ENCODE measurements at places on chromosomes 2 and 18.

DNA sequence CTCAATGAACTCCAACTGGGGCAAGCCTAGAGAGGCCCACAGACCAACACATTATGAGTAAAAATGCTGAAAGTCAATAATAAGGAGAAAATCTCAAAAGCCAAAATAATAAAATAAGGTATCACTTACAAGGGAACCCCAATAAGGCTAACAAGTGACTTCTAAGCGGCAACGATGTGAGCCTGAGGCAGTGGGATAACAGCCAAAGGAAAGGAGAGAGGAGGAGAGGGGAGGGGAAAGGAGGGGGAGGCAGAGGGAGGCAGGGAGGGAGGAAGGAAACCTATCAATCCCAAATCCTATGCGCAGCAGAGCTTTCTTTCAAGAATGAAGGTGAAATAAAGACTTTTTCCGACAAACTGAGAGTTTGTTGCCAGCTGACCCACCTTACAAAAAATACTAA is 6.0 kb upstream of the NFATC1 start:
- DNase-seq, result peak; percentile 43

GRCh38 chr2:227724394-227725039 is at the start of gene SCYGR6:
Gene SCYGR6, minus strand, starts transcription at chr2:227724757. Its CDS starts 0 bp downstream, at chr2:227724757.
- no peak for DNase-seq

GRCh38 chr2:16798472-16798871 is 132.8 kb upstream of the CYRIA start:
- DNase-seq, result no peak

DNA sequence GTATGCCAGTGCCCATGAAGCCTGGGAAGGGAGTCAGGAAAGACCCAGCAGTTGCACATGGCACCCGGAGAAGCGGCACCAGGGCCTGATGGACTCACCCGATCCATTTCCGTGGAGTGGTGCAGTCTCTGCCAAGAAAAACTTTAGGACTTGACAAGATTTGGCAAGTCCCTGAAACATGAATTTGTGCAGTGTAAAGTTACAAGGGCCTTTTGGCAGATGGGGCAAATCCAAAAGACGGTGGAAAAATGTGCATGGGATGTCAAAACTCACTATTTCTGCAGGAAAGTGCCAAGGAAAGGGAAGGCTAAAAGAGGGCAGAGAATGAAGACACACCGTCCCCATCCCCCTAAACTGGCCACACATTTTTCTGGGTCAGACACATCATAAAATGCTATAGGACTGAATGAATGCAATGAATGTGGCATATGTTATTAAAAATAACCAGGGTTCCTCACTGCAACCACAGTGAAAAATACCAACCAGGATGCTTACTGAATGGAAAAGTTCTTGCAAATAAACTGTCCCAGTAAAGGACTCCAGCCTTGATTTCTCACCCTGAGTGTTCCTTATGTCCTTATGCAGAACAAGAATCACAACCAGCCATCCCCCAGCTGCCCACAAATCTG is 173.5 kb upstream of the SIX2 start:
- no peak for DNase-seq

DNA sequence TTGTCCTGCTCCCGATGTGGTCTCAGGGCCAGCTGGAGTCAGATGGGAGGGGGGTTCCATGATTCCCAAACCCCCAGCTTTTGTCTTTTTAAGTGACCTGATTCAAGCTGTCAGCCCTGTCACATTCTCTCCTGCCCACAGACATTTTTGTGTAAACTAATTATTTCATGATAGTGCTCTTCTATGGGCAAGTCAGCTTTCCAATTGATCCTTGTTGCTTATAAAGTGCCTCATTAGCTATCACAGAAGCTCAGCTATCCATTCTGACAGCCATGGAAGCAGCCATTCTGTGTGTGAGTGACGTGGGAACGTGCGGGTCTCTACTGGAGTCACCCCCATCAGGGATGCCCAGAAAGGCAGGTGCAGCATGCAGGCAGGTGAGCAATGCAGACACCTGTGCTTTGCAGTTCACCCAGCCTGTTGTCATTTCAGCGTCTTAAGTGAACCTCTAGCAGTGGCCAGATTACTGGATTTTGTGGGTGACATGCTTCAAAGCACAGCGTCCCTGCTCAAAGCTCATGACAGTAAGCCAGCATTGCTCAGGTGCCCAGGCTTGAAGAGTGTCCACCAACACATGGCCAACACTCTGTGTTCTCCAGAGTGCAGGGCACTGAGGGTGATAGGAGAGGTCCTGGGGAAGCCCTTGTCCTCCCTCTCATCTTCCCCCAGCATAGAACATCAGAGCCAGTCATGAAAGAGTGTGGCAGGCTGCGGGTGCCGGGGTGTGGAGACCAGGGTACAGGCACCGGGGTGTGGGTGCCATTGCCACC is 162.1 kb upstream of the SH3BP4 start:
- DNase-seq, result no peak

DNA sequence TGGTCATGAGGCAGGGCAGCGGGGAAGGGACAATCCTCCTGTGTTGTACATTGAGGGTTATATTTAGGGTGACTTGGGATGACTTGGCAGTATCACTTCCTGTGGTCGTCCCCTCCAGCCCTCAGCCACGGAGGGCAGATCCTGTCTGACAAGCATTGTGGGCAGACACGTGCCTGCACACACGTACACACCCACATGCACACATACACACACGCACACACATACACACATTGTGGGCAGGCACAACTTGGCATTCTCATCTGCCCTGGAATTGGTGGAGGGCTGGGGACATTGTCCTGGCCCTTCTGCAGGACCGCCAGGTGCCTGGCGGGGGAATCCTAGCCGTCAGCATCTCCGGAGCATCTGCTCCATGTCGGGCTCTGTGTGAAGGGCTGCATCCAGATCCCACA is 47.6 kb downstream of the ODC1 start:
- no peak for DNase-seq

DNA sequence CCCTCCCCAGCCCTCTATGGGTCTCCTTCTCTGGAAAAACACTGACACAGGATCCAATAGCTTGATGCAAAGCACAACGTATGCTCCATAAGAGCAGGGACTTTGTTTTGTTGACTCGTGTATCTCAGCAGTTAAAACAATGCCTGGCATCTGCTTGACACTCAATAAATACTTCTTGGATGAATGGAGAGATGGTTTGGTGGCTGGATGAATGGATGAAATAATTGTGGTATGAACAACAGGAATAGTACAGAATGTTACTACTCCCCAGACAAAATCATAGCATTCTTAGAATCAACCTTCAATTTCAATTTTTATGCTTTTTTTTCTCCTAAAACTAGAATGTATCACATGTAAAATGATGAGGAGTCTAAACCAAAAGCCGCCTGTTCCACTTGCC is 57.4 kb downstream of the KCNE4 start:
- no peak for DNase-seq

DNA sequence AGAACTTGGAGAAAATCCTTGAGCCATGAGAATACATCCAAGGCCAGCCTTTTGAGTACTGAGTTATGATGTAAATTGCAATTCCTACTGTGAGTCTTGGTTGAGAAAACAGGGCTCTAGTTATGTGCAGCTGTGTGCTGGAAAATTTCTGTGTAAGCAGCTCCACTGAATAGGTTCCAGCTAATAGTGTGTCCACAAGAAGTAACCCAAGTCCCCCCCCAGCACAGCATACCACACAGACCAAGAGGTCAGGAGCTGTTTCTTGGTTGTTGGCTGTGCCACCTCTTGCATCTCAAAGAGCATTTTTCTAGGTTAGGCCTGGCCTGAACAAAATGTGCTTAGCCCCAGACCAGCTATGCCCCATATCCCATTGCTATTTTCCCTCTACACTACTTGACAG is 36.8 kb upstream of the APCDD1 start:
- DNase-seq, result no peak

GRCh38 chr2:233285921-233286320 is 21.7 kb upstream of the SAG start:
- no peak for DNase-seq

DNA sequence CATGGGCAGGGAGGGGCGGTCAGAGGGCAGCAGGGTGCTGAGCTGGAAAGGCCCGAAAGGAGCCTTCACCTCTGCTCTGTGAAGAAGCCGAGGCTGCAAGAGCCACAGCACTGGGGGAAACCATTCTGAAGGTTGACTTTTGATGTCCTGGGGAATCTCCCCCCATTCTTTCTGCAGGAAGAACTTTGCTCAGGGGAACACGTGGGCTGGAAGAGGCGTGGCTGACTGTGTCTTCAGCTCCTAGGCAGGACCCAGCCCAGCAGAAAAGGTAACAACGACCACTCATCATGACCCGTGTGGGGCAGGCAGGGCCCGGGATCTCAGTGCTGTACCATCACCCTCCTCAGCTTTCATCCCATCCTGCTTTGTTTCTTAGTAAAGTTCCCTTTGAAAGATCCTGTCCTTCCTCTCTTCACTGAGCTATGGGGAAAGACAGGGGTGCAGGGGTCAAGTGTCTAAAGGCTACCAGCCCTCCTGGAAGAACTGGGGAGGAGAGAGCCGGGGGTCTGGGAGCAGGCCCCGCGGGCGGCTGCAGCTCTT is 312.7 kb downstream of the CELF4 start:
- peak; percentile 54 for DNase-seq

GRCh38 chr2:233202531-233202944 is 48.9 kb upstream of the ATG16L1 start:
- DNase-seq, result no peak

DNA sequence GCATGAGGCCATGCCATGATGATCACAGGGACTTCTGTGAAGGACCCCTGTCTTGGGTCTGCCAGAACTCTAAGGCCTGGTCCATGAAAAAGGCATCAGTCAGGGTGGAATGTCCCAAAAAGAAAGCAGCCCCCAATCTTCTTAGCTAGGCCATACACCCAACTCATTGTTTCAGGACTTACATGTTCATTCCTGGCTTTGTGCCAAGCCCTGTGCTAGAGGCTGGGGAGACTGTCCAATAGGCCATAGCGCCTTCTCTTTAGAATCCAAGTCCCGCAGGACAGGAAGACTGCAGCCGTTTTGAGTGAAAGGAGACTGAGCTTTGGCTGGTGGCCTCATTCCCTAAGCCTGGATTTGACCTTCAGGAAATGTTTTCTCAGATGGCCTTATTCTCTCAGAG is 247.3 kb downstream of the PRKCE start:
- DNase-seq, result no peak

DNA sequence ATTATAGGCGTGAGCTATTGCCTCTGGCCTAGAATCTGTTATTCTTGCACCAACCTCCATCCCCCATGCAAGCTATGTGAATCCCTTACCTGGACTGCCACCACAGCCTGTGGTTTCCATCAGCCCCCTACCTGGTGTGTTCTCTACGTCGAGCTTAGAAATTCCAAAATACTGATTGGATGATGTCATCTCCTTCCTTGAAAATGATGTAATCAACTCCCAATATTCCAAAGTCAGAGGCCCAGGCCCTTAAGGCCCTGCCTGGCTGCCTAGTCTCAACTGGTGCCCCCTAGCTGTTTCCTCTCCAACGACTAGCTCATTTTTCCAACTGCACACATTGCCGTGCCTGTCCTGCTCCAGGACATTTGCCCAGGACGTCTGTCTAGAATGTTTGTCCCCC is 41.3 kb upstream of the GBX2 start:
- DNase-seq, result peak; percentile 70

DNA sequence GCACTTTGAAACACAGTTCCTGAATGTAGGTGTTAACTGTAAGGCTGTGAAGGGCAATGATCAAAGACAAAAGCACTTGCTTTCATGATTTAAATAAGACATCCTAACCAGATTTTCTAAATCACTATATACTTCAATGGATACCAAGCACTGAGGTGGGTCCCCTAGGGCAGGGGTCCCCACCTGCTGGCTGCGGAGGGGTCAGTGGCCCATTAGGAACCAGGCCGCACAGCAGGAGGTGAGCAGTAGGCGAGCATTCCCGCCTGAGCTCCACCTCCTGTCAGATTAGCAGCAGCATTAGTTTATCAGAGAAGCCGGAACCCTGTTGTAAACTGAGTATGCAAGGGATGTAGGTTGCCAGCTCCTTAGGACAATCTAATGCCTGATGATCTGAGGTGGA is 7.1 kb downstream of the NFE2L2 start:
- DNase-seq, result no peak

GRCh38 chr2:121134728-121135127 is 150.3 kb downstream of the TFCP2L1 start:
- no peak for DNase-seq

DNA sequence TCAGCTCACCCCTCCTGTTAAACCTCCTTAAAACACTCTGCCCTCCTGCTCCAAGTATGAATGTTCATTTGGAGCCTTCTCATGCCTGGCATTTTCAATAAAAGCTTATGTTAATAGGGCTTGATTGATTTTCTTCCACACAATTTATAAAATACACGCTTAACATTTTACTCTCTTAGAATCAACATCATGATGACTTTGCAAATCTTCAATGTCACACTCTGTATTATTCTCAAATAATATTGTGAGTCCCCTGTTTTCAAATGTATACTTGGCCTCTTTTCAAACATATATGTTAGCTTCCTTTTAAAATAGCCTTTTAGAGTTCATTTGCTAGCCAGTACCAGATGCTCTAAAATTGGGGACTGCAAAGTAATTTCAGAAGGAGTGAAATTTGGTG is 520.3 kb downstream of the LRRTM4 start:
- DNase-seq, result no peak

- DNase-seq, result no peak
These were observed 254.2 kb downstream of the CDH2 start for GRCh38 chr18:27922780-27923179.

DNA sequence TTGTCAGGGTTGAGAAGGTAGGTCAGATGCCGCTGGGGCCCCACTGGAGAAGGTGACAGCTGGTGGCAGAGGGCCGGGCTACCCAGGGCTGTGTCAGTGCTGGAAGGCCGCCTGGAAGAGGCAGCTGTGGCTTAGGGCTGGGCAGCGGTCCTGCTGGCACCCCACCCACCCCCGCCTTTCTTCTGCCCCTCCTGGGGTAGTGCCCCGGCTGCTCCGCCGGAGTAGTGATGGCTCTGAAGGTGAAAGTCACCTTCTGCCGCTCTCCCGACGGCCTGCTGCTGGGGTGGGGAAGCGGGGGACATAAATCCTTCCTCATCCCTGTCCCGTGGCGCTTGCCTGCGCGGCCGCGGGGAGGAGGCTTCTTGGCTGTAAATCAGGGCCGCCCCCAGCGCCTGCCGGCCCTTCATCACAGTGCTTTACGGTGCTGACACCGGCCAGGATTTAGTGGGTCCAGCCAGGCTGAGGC is 332.2 kb downstream of the DYSF start:
- DNase-seq, result peak; percentile 39

GRCh38 chr2:238438856-238439849 is 12.4 kb downstream of the ASB1 start:
- no peak for DNase-seq

- no peak for DNase-seq
These were observed 32.5 kb upstream of the FHOD3 start for GRCh38 chr18:36265015-36265414.

- no peak for DNase-seq
These were observed 4.6 kb downstream of the TMEM163 start for GRCh38 chr2:134714228-134714627.

DNA sequence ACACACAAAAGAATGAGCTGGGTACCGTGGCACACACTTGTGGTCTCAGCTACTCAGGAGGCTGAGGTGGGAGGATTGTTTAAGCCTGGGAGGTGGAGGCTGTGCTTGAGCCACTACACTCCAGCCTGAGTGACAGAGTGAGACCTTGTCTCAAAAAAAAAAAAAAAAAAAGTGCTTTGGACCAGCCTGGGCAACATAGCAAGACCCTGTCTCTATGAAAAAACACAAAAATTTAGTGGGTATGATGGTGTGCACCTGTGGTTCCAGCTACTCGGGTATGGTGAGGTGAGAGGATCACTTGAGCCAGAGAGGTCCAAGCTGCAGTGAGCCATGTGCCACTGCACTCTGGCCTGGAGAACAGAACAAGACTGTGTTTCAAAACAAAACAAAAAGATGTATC is 10.4 kb downstream of the ZNF512 start:
- no peak for DNase-seq
